Stimulated activated CD8-positive, alpha-beta memory T cell treated with anti-CD3 and anti-CD28 coated beads, Interleukin-12 subunit alpha, Interleukin-12 subunit beta, amount 100 ng/mL, for 1 hour (primary cell): ENCODE measurements at places on chromosomes 6 and 20.

- DNase-seq: no peak
Observed at GRCh38 chr6:17602888-17603287, 2.8 kb downstream of the FAM8A1 start.

DNA sequence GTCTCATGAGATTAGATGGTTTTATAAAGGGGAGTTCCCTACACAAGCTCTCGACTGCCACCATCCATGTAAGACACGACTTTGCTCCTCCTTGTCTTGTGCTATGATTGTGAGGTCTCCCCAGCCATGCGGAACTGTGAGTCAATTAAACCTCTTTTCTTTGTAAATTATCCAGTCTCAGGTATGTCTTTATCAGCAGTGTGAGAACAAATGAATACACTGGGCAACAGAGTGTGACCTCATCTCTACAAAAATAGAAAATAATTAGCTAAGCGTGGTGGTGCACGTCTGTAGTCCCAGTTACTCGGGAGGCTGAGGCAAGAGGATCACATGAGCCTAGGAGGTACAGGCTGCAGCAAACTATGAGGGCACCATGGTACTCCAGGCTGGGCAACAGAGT, 51.3 kb downstream of the MDN1 start:
- no peak for DNase-seq

DNA sequence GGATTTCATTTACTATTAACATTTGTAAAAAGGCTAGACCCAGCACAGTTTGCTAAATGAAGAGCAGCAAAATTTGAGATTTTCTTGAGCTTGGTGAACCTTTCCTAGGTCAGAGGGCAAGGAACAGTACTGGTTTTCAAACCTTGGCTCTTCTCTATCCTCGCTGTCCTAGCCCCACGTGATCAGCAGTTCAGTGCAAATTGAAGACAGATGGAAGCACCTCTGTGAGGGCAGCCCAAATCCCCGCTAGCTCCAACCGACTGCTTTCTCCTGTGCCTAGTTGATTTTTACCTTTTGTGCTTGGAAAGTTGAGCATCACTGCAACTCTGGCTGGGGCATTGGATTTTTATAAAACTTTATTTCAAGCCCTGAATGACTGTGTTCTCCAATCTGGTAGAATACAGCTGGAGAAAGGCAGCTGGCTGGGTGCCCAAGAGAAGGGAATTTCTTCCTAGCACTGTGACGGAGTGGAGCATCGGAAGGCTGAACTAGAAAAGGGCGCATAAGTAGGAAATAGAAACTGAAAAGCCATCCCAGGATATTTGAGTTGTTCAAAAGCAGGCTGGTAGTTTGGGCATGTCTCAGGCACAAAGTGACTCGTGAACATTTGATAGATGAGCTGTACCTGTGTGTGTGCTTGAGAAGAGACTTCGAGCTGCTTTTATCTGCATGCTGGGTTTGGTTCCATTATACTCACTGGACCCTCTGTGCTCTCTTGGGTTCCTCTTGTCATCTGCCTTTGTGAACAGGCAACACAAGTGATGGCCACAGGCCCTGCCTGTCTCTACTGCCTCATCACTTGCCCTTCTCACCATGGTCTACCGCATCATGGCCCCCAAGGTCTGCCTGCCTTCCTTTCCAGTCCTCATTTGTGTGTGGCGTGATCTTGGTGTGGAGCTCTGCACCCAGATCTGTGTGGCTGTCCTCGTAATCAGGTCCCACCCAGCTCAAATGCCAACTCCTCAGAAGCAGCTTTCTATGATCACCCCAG, 2.3 kb downstream of the RNF114 start:
- no peak for DNase-seq

DNA sequence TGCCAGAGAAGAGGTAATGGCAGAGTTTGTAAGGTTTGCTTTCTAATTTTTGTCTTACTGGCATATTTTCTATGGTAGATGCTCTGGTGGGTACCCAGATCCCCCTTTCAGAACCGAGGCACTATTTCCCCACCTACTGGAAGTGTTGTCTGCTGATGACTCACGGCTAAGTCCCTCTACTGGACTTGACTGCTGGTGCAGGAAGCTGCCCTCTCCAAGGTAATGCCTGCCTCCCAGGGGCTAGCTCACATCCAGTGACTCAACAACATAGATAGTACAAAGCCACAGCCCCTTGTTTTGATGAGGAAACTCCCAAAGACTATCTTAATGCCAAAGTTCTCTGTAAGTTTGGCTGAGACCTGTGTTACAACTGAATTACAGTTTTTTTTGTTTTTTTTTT, 285.4 kb upstream of the FLRT3 start:
- DNase-seq: no peak

DNA sequence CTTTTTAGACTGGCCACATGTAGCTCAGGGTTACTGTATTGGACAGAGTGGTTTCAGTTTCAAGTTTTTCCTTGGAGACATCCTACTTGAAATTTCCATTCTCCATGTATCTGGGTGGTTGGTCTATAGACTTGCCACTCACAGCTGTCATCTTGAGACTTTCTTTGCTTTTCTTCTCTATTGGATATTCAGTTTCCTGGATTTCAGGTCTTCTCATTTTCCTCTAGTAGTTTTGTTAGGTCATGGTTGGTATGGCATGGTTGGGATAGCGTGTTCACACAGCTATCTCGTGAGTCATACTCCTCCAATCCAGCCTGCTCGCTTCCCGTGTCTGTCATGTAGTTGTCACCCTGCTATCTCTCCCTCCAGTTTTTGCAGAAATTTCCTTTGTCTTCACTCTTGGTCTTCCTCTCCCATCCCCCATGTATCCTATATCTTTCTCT, 48.3 kb downstream of the PTPN1 start:
- DNase-seq: no peak

- no peak for DNase-seq
Observed at GRCh38 chr20:40893610-40894236, 134.9 kb upstream of the TOP1 start.

- DNase-seq: no peak
Observed at GRCh38 chr20:23363257-23363649, 1.3 kb downstream of the GZF1 start.

DNA sequence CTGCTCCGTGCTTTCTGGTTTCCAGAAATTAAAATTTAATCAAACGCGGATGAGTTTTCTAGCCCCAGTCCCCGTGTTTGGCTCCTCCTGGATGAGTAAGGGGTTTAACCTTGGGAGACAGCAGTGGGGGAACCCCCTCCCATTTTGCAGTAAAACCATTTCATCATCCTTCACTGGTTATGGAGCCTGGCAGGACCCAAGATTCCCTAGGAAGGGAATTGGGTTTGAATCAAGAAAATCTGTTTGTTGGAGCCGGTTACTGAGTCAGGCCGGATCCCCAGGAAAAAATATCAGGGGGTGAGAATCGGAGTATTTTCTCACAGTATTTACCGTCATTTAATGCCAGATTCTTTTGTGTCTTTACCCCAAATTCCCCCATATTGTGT, 754 bp downstream of the YWHAB start:
- no peak for DNase-seq

GRCh38 chr6:108746836-108747575, 101.2 kb upstream of the ARMC2 start:
- no peak for DNase-seq

GRCh38 chr6:5457983-5458683, 196.8 kb downstream of the FARS2 start:
- DNase-seq: no peak

DNA sequence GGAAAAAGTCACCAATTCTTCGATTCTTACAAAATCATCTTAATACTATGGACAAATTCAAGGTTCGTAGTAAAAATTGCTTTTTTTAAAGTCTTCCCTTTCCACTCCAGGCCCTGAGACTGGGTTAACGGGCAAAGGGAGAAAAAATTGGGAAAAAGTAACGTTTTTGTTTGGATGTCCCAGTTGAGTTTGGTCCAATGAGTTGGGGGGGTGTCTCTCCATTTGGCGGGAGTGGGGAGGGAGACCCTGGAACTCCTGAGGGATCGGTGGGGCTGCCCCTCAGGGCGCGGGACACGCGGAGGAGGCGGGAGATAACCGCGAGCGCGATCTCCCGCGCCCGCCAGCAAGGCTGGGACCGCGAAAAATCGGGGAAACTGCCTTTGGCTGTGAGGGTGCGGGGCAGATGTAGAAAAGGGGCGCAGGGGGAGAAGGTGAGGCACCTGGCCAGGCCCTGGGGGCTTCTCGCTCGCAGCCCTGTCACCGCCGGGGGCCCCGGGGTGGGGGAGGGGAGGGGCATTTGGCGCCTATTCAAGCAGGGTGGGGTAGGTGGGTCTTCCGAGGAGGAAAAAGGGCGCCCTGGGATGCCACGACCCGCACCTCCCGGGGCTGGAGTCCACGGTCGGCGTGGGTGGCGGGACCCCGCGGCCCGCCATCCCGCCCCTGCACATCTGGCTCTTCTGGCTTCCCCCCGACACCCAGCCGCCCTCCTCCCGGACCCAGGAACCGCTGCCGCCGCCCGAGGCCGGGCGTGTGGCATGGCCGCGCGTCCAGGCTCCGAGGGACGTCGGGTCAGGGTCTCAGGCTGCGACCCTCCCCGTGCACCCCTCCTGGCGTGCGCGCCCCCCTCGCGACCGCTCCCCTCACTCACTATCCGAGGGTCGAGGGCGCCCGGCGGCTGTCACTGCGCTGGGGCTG, 595 bp downstream of the FBXO5 start:
- no peak for DNase-seq

DNA sequence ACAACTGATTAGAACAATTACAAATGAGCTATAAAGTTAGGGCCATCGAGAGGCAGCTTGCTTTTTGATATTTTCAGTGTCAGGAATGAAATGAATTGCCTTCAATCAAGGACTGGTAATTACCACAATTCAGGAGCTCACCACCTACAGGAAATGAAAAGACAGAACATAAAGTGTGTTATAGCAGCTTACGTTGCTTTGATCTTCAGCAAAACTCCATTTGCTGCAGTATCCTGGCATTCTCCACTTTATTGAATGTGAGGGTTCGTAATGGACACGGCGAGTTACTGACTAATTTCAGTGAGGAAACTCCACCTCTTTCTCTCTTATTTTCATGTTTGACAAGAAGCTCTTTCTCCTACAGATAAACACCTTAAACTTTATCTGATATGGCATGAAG, 440.0 kb upstream of the HSF2 start:
- DNase-seq: no peak
